IPS-NIHi11 (cell line): ENCODE measurements at places on chromosomes 2 and 18.

DNA sequence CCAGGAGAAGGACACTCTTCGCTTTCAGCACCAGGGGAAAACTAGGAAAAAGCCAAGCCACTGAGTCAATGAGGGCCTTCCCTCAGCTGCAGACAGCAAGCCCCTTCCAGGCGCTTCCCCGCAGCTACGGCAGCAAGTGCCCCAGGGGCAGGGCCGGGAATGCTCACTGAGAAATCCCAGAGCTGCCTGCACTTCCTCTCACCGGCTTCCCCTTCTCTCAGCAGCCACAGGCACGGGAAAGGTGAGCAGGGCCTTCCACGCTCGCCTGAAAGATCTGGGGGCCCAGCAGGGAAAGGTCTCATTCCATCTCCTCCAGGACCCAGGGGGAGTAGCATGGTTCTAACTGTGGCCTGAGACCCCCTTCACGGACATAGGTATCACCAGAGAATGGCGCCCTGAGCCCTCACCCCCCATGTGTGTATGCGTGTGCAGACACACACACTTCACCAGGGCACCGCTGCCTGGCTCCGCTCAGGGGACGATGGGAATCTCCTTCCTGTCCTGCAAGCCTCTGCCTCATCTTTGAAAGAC lies 29.6 kb upstream of the FOSL2 start:
- DNase-seq = no peak

GRCh38 chr2:109126501-109126860 lies 2.5 kb upstream of the SH3RF3 start:
- DNase-seq = no peak

DNA sequence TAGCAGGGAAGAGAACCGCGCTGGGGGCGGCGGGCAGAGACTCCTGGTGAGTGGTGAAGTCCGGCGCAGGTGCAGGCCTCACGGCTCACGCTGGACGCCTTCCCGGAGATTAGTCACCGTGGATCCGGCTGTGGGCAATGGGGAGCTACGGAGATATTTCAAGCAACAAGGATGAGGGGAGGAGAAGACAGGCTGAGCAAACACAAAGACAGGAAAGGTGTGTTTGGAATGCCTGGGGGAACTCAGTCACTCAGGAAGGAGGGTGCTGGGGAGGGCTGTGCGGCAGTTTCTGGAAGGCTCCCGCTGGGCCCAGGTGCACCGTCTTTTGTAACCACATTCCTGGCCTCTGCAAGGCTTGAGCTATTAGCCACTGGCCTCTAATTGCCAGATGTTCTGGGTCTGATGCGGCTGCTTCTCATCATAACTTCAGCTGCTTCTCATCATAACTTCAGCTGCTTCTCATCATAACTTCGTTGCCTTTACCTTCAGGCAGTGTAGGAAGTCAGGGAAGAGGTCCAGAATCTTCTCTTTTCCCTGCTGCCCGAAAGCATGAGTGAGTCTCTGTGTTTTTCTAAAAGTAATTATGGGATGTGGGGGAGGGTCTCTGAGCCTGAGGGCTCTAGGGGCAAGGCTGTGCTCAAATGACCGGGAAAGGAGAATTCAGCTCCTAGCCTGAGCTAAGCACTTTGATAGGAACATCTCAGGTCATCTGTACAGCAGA lies 118.9 kb downstream of the PXDN start:
- DNase-seq = peak; percentile 85

DNA sequence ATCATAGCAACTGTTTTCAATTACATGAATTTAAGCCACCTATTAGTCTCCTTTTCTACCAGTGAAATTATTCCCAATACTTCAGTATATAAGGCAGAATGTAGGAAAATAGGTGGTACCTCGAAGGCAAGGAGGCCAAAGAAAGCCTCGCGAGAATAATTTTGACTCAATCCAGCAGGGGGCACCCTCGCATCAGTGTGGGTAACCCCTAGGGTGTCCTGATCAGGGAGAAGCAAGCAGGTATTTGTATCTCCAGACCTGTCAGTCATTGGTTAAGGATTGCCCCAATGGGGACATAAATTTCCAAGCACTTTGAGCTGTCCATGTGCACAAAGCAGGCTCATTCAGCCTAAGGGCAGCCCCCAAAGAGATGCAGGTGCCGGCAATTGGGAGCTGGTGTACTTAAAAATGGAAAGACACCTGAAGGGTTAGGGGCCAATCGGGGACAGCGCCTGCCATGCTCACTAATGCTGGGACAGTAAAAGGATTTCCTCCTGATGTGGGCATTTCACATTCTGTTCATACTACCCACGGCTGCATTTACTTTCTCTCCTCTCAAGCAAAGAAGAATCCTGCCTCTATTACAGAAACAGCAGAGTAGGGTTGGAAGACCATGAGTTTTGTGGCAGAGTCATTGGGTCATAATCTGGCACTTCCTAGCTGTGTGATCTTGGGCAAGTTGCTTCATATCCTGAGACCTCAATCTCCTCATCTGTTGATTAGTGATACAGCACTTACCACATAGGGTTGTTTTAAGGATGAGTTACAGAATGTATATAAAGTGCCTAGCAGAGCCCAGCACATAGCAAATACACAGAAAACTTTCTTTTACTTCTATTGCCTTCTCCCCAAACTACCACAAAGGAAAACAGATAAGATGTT lies 136.1 kb downstream of the ICOS start:
- peak; percentile 86 for DNase-seq

GRCh38 chr2:109125593-109126500 lies 3.2 kb upstream of the SH3RF3 start:
- DNase-seq = no peak

DNA sequence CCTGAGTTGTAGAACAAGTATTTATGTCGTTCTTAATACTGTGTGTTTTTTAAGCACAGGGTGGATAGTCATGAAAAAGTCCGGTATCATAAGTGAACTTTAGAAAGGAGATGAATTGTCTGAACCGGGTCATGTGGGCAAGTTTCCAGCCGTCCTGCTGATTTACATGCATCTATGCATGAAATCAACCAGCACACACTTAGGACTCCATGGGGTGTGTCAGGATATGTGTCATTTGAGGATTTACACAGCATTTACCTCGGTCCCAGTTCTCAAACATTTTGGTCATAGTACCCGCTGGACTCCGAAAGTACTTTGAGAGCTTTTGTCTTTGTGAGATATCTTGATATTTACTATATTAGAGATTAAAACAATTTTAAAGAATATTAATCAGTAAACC lies 47.5 kb upstream of the TWSG1 start:
- DNase-seq = no peak

DNA sequence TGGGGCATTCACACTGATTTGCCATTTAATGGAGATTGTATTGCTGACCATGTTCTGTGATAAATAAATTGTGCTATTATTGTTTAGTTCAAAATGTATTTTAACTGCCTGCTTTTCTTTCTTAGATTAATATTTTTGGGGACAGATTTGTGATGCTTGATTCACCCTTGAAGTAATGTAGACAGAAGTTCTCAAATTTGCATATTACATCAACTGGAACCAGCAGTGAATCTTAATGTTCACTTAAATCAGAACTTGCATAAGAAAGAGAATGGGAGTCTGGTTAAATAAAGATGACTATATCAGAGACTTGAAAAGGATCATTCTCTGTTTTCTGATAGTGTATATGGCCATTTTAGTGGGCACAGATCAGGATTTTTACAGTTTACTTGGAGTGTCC lies 1.8 kb downstream of the DNAJC10 start:
- no peak for DNase-seq

DNA sequence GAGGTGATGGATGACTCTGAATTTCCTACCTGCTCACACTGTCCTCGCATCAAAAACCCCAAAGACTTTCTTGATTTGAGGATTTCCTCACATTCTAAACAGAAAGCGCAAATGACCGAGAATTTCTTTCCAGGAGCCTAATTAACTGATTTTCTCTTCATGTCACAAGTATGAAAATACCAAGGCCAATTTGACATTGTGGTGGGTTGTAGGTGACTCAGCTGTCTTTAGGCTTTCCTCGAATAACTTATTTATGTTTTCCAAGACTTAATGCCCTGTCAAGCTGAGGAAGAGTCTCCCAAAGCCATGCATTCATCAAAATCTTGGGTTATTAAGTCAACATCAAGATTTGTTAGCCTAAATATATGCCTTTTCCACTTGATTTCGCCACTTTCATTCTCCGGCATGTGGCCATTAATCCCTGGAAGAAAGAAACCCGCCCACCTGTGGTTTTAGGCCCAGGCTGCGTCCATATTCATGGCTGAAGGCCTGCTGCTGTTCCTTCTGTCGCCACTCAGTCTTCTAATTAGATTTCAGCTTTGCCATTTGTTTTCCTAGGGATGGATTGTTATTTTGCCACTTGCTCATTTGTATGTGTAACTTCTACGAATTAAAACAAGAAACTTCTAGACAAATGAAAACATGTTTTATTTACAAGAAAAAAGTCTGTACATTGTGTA lies 84.9 kb downstream of the ST6GAL2 start:
- DNase-seq = peak; percentile 37

DNA sequence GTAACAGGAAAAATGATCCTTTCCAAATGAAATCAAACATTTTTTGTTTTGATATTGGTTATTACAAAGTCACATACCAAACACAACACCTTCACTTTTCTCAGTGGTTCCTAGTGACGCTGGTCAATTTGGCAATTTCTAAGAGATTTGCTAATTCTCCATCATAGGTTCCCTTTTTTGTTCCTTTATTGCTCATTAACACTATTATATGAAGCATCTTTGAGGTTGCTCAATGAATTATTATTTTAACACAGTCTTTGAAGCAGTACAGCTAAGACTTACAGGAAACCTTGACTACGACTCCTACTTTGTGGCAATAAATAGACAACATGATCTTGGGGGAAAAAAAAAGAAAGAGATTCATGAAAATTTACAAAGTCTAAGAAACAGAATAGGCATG lies 152.2 kb upstream of the VRK2 start:
- DNase-seq = no peak

DNA sequence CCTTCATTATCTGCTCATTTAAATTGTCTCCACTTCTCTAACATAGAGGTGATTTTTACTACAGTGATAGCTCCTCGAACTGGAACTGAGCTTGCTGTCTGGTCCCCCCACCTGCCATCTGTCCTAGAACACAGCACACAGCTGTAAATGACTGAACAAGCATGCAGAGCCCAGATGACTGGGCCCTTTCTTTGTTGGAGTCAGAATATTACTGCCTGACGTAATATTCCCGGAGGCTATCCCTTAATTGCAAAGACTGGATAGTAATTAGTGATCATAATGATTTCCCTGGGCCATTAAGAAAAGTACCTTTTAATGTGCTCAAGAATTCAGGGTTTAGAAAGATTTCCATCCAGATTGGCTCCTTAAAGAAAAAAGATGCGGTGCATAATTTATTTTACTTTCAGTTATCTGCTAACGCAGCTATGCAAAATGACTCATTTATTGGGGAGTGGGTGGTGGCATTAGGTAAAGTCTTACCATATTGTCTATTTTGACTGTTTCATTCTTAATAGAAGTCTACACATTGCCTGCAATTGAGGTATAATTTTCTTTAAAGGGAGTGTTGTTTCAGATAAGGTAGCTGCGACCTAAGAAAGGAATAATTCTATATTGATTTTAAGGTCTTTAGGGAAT lies 84.4 kb downstream of the MAP4K4 start:
- DNase-seq = no peak

DNA sequence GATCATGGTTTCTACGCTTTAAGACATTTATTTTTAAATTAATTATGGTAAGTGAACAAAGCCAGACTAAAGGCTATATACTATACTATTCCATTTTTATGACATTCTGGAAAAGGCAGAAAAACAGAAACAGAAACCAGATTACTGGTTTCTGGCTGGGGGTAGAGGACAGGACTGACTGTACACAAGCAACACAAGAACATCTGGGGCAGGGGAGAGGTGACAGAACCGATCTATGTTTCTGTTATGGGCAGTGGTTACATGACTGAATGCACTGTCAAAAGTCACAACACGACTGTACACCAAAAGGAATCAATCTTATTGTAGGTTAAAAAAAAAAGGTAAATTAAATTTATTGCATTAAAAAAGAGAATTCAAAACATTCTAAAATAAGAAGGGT lies 64.7 kb downstream of the PTPN2 start:
- DNase-seq = no peak

GRCh38 chr2:207871506-207871905 lies 101.8 kb upstream of the FZD5 start:
- DNase-seq = no peak

- DNase-seq = no peak
Measured at GRCh38 chr2:127217470-127218325, 2.4 kb downstream of the CYP27C1 start.

DNA sequence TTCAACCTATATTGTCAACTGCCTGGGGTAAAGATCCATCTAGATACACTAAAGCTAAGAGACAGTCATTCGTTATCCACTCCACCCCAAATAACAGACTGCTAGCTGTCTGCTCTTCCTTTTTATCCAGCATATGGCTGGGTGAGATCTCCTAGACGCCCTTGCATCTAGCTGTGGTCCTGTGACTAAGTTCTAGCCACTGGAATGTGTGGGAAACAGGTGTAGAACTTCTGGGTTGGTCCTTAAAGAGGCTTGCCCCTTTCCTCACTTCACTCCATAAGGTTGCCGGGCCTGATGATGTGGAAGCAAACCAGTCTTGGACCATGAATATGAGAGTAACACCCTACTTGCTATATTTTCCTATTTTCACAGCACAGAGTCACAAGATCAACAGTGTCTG lies 3.2 kb downstream of the COA5 start:
- DNase-seq = no peak

GRCh38 chr2:19488009-19488691 lies 129.7 kb upstream of the OSR1 start:
- no peak for DNase-seq

DNA sequence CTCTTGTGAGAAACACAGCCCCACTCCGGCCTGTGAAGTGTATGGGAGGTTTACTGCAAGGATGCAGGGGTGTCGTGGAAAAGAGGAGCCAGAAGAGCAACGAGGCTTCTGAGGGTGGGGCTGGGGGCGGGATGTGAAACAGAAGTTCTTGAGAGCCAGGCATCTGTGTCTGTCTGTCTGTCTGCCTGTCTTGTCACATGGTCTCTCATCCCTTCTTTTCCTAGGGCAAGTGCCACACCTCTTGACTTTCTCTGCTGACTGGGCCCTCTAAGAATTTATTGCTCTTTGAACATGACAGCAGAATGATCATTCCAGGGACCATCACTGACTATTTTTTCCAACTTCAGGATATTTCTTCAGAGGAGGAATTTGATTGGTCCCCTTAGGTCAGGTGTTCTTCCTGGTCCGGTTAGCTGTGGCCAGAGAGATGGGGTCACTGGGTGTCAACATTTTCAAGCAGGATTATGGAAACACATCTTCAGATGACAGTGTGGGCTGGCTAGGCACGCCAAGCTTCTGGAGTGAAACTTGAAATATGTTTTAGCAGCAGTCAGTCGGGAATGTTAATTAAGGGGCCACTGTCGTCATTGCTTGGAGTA lies 131.0 kb downstream of the FHOD3 start:
- DNase-seq = no peak

GRCh38 chr18:50161597-50162205 lies 33.2 kb downstream of the MYO5B start:
- DNase-seq = no peak

DNA sequence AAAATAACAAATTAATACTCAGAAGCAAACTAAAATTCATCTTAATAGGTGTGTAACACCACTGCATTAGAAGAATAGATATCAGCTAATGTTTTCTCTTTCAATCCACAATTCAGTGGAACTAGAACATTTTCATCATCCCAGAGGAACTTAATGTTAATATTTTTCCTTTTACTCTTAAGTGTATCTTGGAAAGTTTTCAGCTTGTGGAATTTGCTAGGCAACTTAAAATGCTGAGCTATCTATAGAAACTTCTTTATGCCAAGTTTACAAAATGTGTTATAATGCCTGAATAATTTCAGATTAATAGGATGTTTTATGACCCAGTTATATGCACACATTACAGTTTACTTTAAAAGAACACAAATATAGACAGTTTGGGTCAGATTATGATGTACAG lies 86.6 kb upstream of the FAM237A start:
- no peak for DNase-seq
